CD4-positive, alpha-beta memory T cell (primary cell): ENCODE measurements at places on chromosomes 1 and 21. TPM values are rescaled to one million over a fixed set of nuclear protein-coding genes. Genes with fewer than 3 reads are reported as not detected.

GRCh38 chr1:52454779-52455178, 50.4 kb downstream of the PRPF38A start:
- no peak for DNase-seq
- no peaks in the 10 kb centered on the region for H3K4me1 ChIP-seq
- no peak overlapping the region for H3K27ac ChIP-seq

GRCh38 chr21:19640964-19641363, 1237.4 kb upstream of the TMPRSS15 start:
- no peaks in the 10 kb centered on the region for H3K36me3 ChIP-seq
- H3K4me3 ChIP-seq: no peak overlapping the region
- no peak for DNase-seq
- H3K4me1 ChIP-seq: no peaks in the 10 kb centered on the region

FMO4 gene
- total RNA-seq: 2.7 TPM

DNA sequence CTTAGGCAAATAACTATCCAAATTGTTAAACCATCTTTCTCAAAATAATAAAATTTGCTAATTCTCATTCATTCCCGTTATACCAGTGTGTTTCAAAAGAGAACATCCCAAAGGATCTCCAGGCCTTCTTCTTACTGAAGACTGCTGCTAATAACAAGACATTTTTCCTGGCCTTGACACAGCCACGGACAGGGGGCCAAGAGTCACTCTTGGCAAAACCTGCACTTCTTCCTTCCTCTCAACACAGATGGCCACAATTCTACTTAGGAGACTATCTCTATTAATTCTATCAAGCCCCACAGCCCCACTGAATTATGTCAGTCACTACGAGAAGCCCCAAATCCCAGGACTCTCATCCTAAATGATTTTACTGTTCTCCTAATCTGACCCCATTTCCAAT, 86.0 kb downstream of the EVI5 start:
- no peak for DNase-seq
- H3K27me3 ChIP-seq: no peaks in the 10 kb centered on the region
- H3K36me3 ChIP-seq: no peaks in the 10 kb centered on the region
- H3K4me3 ChIP-seq: no peak overlapping the region
- no peak overlapping the region for H3K27ac ChIP-seq

RSPH1 gene
- not detected for total RNA-seq

DNA sequence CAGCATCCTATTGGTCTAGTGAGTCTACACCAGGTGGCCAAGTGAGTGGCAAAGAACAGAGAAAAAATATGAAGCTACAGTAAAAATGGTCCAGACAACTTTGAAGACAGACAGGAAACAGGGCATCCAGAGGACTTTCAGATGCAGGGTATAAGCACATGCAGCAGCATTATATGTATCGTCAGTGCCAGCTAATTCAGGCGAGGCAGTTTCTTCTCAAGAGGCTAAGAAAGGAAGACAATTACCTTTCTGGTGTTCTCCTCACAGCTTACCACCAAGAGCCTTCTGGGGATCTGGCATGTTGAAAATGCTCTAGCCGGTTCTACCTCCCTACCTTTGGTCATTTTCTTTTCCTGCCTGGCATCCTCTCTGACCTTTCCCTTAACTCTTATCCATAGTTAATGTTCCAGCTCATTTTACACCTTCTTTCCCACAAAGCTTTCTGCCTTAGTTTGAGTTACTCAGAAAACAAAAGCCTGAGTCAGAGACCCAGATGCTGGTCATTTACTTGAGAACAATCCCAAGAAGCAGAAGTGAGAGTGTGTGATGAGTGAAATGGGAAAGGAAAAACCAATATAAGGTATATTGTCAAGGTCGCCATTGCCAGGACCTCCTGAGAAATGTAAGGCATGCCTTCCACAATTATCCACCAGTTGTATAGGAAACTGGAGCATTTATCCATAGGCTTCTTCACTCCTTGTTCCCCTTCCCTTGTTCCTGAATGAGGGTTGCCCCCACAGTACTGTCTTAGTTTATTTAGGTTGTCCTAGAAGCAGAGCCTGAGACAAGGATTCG, 444.1 kb downstream of the PLPP3 start:
- no peak overlapping the region for H3K4me3 ChIP-seq
- H3K36me3 ChIP-seq: no peaks in the 10 kb centered on the region
- no peak overlapping the region for H3K27ac ChIP-seq

DNA sequence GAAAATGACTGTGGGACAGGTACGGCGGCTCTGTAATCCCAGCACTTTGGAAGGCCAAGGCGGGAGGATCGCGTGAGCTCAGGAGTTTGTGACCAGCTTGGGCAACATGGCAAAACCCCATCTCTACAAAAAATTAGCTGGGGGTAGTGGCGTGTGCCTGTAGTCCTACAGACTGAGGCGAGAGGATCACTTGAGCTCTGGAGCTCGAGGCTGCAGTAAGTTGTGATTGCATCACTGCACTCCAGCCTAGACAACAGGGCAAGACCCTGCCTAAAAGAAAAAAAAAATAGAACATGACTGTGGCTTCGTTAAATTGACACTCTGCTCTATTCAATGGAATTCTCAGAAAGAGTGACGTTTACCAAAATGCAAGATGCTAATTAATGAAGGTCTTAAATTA, 3.9 kb upstream of the DBT start:
- DNase-seq: no peak
- H3K4me1 ChIP-seq: peaks cover 17% of the 10 kb centered on the region
- no peaks in the 10 kb centered on the region for H3K27me3 ChIP-seq
- no peaks in the 10 kb centered on the region for H3K36me3 ChIP-seq
- H3K27ac ChIP-seq: no peak overlapping the region
- H3K4me3 ChIP-seq: no peak overlapping the region

DNA sequence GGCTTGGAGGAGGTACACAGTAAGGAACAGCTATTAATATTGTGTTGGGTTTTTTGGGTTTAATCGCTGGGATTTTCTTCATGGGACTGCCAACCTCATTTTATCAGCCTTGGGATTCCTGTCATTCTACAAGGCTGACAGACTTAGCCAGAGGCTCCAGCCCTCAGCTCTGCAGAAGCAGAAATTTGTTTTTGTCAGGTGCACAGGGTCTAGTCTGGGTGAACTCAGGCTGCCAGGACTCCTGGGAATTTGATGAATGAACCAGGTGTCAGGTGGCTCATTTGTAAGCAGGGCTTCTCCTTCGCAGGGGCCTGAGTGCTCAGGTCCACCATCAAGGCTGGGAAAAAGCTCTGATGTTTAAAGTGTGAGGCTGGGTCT, 11.5 kb upstream of the ZNF362 start:
- no peak overlapping the region for H3K4me3 ChIP-seq
- no peaks in the 10 kb centered on the region for H3K36me3 ChIP-seq
- no peaks in the 10 kb centered on the region for H3K27me3 ChIP-seq
- no peak for DNase-seq
- no peaks in the 10 kb centered on the region for H3K4me1 ChIP-seq

TMEM81 gene
- total RNA-seq: 8.9 TPM

LPAR3 gene
- 4.1 TPM for total RNA-seq

DNA sequence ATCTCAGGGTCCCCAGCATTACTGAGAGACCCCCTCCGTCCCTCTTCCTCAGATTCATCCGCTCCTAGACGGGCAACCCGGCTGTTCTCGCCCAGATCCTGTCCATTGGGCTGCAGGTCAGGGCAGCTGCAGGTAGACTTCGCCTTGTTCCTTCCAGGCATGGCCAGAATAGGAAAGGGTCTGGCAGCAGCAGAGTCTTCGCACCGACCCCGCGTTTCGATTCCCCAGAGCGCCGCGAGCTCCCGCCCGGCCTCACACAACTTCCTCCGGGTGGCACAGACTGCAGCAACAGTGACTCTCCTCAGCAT, 265 bp downstream of the NRDC start:
- H3K4me3 ChIP-seq: peak overlapping the region; percentile 96
- peaks cover 42% of the 10 kb centered on the region for H3K4me1 ChIP-seq

DNA sequence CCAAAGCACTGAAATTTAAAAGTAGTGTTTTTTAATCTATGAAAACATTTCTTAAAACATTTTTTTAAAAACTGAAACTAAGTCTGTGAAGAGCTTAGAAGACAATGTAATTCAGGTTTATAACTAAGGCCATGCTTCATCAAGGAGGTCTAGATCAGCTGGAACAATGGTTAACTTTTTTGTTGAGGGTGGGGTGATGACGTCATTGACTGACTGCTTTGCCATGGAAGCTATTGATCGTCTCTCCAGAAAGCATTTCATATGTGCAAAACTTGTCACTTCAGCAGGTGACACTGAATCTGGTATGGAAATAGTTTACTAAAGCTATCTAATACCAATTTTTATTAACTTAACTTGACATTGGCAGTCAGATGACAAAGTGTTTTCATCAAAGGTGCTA, 21.0 kb downstream of the RAVER2 start:
- no peaks in the 10 kb centered on the region for H3K27me3 ChIP-seq
- H3K36me3 ChIP-seq: no peaks in the 10 kb centered on the region
- peaks cover 11% of the 10 kb centered on the region for H3K4me1 ChIP-seq
- no peak overlapping the region for H3K27ac ChIP-seq
- DNase-seq: no peak

GRCh38 chr1:58929671-58930325, 146.0 kb upstream of the JUN start:
- H3K27me3 ChIP-seq: no peaks in the 10 kb centered on the region
- H3K27ac ChIP-seq: no peak overlapping the region
- no peak overlapping the region for H3K4me3 ChIP-seq
- peaks cover 28% of the 10 kb centered on the region for H3K4me1 ChIP-seq

GRCh38 chr1:220432408-220432807, 95.5 kb upstream of the MARK1 start:
- H3K27me3 ChIP-seq: no peaks in the 10 kb centered on the region
- DNase-seq: no peak
- H3K36me3 ChIP-seq: no peaks in the 10 kb centered on the region
- H3K4me1 ChIP-seq: no peaks in the 10 kb centered on the region
- no peak overlapping the region for H3K4me3 ChIP-seq

PDE4B gene
- total RNA-seq: 33.8 TPM

DNA sequence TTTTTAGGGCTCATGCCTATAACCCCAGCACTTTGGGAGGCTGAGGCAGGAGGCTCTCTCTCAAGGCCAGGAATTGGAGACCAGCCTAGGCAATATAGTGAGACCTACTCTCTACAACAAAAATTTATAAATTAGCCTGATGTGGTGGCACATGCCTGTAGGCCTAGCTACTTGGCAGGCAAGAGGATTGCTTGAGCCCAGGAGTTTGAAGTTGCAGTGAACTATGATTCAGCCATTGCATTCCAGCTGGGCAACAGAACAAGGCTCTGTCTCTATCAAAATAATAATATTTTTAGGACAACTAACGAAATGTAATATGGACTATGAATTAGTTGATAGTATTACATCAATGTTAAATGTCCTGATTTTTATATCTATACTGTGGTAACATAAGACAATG, 68.8 kb upstream of the ARID1A start:
- H3K27me3 ChIP-seq: no peaks in the 10 kb centered on the region
- no peak overlapping the region for H3K27ac ChIP-seq
- H3K4me3 ChIP-seq: no peak overlapping the region
- DNase-seq: no peak

DNA sequence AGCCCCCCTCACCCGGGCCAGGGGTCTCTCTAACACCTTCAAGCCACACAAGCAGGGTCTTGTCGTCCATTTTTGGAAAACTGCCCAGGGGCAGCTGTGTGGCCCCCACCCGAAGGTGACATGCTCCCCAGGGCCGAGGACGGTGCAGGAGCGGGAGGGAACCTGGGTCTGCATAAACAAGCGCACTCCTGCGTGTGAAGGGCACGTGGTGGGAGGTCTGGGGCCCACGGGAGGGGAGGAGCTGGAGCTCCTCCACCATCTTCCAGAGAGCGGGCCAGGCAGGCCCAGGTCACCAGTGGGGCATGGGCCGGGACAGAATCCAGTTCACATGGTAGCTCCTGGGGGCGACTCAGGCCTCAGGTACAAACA, 16.5 kb downstream of the CFAP74 start:
- no peak for DNase-seq
- H3K27me3 ChIP-seq: no peaks in the 10 kb centered on the region
- H3K4me1 ChIP-seq: no peaks in the 10 kb centered on the region

DNA sequence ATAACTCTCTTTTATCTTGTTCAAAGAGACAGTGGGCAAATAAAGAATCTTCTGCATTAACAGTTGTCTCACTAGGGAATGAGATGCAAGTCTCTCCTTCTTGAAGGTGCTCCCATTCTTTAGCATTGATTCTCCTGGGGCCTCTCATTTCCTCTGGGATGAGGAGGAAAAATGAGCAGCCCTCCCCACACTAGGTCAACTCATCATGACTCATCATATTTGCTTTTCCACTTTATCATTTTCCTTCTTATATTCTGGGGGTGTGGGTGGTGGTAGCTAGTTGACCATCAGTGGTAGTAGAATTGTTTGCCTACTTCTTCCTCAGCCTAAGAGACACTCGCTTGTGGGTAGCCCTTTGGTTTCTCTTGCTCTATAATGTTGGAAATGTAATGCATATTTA, 182.0 kb upstream of the C1orf87 start:
- H3K27ac ChIP-seq: no peak overlapping the region
- DNase-seq: no peak
- H3K4me3 ChIP-seq: no peak overlapping the region
- H3K27me3 ChIP-seq: no peaks in the 10 kb centered on the region
- H3K36me3 ChIP-seq: no peaks in the 10 kb centered on the region

DNA sequence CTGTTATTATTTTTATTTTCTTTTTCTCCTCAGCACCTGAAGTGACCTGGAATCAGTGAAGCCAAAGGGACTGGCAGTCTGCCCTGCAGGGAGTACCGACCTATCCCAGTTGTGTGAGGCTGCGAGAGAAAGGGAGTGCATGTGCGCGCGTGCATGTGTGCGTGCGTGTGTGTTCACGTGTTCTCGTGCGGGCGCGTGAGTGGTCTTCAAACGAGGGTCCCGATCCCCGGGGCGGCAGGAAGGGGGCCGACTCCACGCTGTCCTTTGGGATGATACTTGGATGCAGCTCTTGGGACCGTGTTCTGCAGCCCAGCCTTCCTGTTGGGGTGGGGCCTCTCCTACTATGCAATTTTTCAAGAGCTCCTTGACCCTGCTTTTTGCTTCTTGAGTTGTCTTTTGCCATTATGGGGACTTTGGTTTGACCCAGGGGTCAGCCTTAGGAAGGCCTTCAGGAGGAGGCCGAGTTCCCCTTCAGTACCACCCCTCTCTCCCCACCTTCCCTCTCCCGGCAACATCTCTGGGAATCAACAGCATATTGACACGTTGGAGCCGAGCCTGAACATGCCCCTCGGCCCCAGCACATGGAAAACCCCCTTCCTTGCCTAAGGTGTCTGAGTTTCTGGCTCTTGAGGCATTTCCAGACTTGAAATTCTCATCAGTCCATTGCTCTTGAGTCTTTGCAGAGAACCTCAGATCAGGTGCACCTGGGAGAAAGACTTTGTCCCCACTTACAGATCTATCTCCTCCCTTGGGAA, 123.3 kb downstream of the PRDM2 start:
- H3K27ac ChIP-seq: no peak overlapping the region
- DNase-seq: no peak
- no peaks in the 10 kb centered on the region for H3K4me1 ChIP-seq

EFNA4 gene
- 8.5 TPM for total RNA-seq
